Stimulated activated CD8-positive, alpha-beta memory T cell treated with anti-CD3 and anti-CD28 coated beads, Interleukin-4, amount 100 ng/mL, for 1 hour (primary cell): ENCODE measurements at places on chromosomes 7 and 10.

GRCh38 chr10:62017491-62017870, 116.0 kb downstream of the ARID5B start:
- DNase-seq = no peak

- DNase-seq = no peak
Measured at GRCh38 chr7:27163288-27164044, 1.9 kb downstream of the HOXA9 start.

GRCh38 chr10:86062647-86063145, 303.9 kb downstream of the GRID1 start:
- no peak for DNase-seq

DNA sequence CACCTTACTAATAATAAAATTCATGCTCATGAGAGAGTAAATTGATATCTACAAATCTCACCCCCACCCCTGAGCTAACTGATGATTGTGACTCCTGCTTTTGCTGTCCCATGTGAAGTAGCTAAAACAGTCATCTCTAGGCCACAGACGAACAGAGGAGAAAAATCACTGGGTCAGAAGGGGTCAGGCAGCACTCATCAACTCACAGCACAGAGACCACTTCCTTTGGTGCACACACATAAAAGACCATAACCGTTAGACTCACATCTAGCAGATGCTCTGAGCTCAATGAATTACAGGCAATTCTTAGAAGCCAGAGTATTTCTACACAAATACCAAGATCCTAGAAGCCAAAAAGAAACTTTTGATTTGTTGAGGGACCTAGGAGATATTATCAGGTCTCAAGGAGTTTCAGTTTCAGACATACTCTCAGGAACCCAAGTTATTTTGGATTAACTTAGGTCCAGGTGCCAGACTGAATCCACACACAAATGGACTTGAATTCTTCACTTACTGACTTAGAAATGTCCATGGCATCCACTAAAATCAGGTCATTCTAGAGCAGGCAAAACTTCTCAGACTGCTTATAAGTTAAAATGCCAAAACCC, 65.0 kb upstream of the TES start:
- no peak for DNase-seq

DNA sequence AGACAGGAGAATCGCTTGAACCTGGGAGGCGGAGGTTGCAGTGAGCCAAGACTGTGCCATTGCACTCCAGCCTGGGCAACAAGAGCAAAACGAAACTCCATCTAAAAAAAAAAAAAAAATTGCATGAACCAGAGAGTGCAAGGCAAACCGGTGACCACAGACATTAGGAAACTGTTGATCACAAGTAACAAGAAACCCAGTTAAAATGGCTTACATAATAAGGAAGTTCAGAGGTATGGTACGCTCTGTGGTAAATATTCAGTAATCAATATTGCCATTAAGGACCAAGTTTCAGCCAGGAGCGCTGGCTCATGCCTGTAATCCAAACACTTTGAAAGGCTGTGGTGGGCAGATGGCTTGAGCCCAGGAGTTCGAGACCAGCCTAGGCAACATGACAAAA, 9.2 kb upstream of the NT5C2 start:
- no peak for DNase-seq

DNA sequence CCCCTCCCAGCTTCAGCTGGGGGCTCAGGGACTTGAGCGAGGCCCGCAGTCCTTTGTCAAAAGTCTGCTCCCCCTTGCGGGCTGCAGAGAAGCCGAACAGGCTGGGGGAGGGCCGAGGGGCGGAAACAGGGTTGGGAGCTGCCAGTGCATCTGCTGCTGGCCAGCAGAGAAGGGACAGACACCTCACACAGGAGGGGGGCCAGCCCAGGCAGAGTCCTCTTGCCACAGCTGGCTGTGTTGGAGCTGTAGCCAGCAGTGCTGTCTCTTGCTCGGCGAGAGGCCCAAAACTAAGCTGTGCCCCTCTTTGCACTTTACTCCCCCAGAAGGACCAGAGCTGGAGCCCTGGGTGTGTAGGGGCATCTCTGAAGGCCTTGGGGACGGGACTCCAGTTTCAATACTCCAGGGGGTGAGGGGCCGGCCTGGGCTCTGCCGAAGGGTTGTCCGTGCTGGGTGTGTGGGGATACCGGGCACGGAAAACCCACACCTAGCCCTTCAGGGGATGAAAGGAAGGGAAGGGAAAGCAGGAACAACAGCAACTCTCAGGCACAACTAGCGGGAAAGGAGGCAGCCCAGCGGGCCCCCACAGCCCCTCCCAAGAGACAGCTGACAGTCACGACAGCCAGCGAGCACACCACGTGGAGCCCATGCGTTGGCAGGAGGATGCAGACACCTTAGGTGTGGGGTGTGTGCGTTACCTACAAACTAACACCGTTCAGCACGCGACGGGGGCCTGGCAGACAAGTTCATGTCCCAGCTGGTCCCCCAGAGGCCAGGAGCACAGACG, 17.8 kb downstream of the YKT6 start:
- no peak for DNase-seq

DNA sequence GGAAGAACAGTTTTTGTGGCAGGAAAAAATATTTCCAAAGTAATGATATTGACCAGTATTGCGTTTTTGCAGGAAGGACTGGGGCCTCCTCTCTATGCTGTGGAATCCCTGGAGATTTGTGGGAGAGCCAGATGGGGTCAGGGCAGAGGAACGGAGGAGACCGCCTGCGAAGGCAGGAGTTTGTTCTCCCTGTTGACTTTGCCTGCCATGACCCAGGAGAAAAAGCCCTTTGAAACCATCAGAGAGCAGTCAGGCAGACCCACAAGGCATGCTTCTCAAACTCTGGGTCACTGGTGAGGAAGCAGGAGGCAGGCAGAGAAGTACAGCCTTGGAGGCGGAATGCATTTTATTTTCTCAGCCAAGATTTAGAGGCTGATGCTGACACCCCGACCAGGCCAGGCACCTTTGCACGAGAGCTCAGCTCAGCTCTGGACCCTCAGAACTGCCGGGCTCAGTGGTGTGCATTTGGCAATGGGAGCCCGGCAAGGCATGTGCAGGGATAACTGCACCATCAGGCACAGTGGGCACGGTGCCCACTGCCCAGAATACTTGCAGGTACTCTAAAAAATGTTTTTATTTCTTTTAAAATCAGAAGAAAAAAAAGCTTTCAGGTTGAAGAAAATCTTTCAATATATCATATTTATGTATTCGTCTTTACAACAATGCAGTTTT, 410.4 kb downstream of the RPS24 start:
- no peak for DNase-seq

DNA sequence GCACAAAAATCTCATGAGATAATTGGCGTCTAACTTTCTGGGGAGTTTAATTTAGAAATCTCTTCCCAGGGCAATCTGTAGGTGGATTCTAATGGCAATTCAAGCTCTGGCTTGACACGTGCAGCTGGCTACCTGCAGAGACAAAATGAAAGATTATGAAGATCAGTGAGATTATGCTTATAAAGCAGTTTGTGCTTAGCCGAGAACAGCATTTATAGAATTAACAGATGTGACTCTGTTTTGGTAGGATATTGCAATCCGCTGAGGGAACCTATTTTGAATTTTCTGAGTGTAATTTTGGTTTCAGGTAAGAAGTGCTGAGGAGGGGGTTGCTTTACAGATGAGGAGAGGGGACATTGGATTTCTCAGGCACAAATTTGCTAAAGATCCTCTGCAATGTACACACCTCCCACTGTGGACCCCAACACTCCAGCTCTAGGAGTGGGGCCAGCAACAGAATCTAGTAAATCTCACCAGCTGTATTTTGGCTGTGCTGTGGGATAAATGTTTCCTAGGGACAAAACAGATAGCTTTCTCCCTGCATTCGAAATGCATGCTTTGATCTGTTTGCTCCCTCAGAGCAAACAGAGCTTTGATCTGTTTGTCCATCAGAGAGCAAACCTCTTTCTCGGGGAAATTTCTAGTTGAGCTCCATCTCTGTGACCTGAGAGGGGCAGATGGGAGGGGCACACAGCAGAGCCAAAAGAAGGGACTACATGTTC, 7.4 kb downstream of the GJD4 start:
- no peak for DNase-seq

DNA sequence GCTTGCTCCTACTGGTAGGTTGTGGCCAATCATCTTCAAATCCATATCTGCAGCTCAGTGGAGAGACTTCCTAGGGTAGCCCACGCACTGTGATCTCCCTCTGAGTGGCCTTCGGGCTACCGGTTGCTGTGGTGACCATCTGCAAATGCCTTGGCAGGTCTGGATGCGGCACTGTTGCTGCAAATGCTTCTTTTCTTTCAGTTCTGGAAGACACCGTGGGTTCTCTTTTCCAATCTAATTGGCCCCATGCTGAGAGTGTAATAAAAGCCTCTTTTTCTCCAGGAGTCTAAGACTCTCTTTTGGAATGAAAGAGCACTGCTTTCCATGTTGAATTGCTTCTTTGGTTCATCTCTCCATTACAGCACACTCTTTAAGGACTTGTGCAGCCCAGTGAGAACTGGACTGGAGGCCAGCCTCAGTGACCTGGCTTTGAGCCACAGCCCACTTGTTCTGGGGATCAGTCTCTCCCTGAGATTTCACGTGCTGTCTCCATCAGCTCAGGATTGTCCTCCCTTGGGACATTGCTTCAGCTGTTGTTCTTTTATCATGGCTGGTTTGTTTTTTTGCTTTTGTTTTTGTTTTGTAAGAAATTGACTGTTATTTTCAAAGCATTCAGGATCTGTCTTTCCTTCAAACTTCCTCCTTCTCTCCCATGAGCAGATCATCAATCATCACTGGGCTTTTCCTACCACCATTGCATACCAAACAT, 286.6 kb downstream of the BMPER start:
- DNase-seq = no peak

- no peak for DNase-seq
Measured at GRCh38 chr7:106462365-106462859, 177.6 kb upstream of the NAMPT start.

DNA sequence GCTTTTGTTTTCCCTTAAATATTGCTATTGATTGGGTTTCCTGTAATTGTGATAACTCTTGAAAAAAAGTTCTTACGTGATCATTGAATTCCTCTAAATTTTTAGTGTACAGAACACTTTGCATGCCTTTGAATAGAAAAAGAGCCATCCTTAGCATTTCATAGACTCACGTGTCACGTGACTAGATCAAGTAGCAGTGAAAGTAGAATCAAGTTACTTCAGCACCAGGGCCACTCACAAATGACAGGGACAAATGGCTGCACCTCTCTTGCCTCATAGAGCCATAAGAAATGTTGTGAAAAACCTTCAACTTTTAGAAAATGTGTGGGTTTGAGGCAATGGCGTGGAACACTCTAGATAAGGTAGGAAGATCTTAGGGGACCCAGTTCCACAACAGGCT, 203.8 kb downstream of the ZEB1 start:
- DNase-seq = no peak

DNA sequence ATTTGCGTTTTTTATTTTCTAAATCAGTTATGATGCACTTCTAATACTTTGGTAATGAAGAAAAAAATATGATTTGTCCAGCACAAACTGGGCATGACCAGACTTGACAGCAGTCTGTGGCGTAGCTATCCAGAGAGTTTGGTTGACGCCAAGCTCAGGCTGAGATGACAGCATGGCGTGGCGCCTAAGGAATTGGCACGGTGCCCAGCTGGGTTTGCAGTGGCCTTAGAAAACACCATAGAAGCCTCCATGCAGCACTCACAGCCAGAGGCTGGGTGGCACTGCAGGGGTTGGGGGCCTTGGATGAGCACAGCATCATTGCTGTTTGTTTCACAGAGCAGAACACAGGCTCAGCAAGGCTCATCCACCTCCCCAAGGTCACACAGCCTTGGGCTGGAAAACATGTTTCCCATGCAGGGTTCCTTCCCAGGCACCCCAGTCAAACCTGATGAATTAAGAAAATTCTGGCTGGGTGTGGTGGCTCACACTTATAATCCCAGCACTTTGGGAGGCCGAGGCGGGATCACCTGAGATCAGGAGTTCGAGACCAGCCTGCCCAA, 88.9 kb downstream of the GTF2IRD1 start:
- no peak for DNase-seq

- no peak for DNase-seq
Measured at GRCh38 chr10:106043863-106044262, 1120.6 kb downstream of the SORCS1 start.

- DNase-seq = no peak
Measured at GRCh38 chr10:132266594-132267161, 41.1 kb downstream of the STK32C start.

GRCh38 chr7:132430041-132430855, 146.0 kb downstream of the PLXNA4 start:
- DNase-seq = no peak

DNA sequence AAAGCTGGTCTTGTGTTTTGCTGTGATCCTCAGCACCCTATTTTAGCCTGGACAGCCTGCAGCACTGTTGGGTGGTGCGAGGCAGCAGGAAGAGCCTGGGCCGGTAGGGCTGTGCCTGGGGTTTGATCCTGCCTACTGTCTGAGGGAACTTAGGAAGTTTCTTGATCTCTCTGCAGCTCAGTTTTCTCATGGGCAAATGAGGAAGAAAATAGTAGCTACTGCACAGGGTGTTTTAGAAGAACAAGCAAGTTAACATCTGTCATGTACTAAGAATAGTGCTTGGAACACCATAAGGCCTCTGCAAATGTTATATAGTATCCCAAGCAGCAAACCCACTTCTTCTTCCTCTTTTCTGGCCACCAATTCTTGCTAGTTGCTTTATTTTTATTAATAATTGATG, 12.0 kb upstream of the AGR2 start:
- no peak for DNase-seq

DNA sequence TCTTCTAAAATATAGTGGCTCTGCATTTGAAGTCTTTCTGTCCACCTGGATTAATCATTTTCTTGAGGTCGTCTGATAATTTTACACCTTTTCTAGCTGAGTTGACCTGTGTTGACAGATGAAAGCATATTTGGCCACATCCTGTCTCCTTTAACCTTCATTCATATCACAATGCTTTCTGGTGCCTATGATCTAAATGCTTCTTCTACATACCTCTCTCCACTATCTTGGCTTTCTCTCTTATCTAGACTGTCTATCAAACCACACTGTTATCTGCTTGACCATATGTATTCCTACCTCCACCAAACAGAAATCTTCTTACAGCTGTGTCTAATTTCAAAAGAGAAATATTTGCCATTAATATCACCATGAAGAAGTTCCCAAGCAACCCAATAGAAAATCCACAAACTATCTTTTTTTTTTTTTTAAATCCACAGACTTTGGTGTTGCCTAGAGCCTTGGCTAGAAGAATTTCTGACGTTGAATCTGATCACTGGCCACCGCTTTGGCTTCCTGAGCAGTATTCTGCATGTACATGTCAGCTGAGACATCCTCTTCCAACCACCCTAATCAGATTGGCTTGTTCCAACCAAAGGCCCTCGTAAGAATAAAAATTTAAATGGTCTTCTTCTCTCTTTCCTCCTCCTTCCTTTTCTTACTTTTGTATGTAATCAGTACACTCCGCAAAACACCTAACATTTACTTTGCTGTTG, 66.3 kb upstream of the SP4 start:
- no peak for DNase-seq
